ENCODE measurements at places on chromosomes 5 and 9.

DNA sequence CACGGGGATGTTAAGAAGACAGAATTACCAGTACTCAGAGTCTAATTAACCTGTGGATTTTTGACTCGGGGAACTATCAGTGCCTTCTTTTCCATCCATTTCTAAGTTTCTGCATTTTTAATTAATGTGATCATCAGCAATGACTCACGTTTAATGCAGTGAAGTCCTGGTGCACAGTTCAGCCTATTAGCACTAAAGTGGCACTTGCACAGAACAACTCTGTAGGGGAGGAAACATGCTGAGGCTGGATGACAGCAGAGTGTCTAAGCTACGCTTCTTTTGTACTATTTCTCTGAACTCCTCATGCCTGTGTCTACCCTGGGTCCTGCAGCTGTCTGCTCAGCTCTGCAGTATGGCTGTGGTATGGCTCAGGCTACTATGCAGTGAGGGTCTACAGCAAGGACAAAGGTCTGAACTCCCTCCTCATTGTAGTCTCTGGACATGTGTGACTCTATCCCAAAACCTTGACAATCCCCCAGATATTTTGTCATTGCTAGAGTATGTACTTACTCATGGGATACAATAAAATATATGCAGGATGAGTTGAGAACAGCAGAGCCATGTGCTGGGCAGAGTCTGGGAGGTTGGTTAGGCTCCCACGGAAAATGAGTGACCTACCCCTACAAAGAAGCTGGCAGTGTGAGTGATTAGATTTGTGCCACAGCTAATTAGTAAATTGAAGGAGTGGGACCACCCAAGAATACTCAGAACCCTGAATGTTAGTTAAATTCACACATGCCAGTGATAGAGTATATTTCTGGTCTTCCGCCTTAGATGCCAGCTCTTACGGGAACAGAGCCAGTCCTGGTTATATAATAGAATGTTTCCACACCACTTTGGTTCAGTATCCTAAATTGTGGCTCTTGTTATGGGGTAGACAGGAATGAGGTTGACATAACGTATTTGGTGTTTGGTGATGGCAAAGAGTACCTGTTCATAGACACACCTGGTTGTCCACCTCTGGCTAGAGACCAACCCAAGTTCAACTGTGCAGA, 148.0 kb downstream of the GHR start:
- no peak for DNase-seq

DNA sequence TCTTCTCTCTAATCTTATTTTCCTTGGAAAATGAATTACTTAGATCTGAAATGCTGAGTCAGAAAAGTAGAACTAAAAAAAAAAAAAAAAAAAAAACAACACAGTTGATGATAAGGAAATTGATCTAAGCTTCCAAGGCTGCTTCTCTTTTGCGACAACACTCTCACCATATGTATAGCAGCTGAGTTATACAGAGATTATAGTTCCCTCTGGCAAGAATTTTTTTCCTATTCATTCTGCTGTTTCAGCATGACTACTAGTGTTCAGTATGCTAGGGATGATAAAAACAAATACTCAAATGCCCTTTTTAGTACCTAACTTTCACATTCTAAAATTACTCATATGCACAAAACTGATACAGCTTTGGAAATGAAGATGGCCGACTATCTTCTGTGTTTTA, 267.3 kb downstream of the MLLT3 start:
- no peak for DNase-seq

- DNase-seq, result no peak
Measured at GRCh38 chr9:13427587-13427986, 148.1 kb upstream of the MPDZ start.

- DNase-seq, result no peak
Measured at GRCh38 chr5:132354381-132355139, 14.9 kb upstream of the SLC22A5 start.

GRCh38 chr5:120297616-120298015, 166.5 kb upstream of the PRR16 start:
- no peak for DNase-seq

DNA sequence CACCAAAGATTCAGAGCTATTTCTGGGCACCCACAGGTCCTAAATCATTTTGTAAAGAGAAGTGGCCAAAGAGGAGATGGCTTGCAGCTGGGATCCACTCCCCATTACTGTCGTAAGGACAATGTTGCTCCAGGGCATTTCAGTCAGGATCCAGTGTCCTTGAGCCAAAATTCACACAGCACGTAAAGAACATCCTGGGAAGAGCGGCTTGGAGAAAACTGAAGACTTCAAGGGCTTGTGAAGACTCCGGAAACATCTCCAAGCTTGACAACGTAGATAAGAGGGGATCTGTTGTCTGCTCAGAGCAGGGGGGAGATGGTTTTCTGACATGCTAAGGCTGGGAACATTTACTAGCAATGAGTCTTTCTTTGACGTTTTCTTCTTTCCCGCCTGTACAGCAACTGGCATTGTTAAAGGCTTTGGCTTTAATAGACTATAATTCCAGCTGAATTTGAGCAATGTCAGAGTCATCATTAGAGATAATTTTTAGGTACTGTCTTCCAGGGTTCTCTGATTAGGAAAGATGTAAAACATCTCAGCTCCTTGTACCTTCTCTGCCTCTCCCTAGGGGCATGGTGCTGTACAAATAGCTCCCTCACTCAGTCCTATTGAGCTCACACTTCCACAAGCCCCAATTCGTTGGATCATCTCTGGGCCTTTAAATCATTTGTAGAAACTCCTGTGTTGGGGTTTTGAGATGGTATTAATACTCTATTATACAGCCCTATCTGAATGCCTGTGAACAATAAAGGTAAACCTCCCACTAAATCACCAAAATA, 39.7 kb downstream of the EGFLAM start:
- DNase-seq, result no peak

- DNase-seq, result no peak
Measured at GRCh38 chr5:74051076-74051475, 425.1 kb downstream of the ARHGEF28 start.

DNA sequence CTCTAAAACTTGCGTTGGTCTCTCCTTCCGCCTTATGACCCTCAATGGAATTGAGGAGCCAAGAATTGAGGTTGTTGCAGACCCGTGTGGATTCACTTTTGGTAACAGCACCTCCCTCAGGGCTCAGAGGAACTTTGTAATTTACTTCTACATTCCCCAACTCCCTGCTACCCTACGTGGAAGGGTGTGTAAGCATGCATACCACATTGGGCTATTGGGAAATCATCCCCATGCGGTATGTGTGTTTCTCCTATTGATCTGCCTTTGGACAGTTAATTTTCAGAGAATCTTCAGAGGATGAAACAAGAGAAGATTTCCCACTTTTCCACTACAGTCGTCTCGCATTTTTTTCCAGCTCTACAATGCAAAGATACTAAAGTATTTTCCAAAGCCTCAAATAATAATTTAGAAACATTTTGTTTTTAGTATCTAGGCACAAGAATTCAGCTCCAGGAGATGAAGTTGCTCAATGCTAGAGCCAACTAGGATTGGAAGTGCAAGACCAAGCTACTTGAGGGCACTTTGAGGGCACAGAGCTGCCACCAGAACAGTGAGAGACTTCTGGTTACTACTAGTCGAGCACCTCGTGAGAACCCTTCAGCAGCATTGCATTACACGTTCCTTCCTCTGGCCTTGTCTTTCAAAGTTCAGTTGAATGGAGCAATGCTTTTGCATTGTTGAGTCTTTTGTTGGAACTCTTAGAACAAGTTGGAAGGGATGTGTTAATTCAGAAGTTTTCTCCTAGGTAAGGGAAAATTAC, 3.4 kb downstream of the C1QTNF3 start:
- no peak for DNase-seq

DNA sequence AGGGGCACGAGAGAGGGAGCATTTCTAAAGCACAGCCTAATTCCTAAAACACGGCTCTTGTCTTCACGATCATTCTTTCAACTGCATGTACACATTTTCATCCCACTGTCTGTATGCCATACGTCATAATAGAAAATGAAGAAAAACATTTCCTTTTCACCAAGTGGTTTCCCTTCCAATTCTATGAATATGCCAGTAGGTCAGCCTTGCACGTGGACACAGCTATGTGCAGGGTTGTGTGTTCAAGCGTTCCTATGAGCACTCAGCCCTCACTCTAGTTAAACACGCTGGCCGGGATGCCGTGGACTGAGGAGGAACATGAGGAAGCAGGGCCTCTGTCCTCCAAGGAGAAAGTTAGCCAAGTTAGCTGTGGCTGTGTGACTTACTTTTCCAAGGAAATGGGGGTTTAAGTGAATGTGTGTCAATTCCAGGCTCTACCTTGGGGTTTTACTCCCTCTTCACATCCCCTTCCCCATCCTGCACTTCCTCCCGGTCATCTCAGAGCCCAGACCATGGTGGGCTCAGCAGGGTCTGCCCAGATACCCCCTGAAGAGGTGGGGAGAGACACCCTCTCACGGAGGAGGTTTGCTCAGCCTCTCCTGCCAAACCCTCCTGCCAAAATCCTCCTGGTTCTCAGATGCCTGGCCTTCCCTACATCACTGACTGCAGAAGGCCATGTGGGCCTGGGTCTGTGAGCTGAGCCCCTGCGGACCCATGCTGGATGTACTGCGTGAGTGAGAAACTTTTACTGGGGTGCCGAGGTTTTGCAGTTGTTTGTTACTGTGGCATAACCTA, 230.6 kb downstream of the FSTL4 start:
- no peak for DNase-seq

DNA sequence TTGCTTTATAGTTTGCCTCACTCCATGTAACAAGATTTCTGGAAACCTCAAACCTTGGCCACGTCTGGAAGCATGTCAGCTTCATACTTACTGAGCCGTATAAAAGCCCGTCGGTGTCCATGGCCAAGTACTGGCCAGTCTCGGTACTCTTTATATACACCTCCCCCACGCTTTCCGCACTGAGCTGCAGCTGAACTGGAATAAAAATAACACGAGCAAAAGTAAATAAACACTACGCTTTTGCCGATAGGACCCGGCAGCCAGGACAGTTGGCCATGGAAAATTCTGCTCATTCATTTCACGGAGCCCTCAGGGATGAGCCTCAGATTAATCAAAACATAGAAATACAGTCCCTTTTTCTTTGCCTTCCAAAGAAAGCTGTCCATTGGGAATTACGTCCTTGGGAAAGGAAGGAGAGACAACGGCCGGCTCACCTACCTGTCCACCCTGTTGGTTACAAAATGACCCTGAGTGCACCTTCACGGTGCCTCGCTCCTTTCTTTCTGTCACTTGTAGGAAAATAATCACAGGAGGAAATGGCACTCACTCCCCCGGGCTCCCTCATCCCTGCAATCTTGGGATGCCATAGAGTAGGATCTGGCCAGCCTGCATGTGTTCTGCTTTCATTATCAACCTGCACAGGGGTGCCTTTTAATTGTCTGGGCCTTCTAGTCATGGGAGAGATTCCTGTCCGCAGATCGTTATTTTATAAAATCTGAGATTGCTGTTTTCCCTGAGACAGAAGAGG, 85.1 kb downstream of the FGF1 start:
- no peak for DNase-seq

- no peak for DNase-seq
Measured at GRCh38 chr5:83645936-83646335, 74.7 kb downstream of the HAPLN1 start.

DNA sequence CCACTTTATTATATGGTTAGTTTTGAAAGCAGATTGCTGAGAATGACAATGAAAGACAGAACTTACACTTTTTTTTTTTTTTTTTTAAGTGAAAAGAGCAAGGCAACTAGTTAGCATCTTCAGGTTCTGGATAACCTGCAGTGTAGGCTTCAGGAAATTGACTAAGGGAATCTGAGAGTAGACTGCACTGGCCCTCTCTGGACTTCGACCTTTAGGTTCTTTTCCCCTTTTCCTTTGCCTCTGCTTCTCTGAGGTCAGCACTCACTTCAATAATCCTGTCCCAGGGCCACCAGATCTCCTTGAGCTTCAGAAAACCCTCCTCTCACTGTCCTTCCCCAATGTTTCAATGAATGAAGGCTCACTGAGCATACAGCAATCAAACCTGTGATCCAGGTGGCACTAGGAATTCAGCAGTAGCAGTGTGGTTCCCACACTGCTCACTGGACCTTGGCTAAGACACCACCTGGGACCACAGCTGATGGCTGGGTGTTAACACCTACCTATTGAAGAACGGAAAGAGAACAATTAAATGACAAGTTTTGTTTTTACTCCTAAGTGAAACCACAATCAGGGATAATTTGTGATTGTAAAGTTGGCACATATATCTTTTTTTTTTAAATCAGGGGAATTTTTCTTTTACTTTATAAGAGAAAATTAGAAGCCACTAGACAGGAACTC, 85.8 kb upstream of the IL6ST start:
- DNase-seq, result no peak

DNA sequence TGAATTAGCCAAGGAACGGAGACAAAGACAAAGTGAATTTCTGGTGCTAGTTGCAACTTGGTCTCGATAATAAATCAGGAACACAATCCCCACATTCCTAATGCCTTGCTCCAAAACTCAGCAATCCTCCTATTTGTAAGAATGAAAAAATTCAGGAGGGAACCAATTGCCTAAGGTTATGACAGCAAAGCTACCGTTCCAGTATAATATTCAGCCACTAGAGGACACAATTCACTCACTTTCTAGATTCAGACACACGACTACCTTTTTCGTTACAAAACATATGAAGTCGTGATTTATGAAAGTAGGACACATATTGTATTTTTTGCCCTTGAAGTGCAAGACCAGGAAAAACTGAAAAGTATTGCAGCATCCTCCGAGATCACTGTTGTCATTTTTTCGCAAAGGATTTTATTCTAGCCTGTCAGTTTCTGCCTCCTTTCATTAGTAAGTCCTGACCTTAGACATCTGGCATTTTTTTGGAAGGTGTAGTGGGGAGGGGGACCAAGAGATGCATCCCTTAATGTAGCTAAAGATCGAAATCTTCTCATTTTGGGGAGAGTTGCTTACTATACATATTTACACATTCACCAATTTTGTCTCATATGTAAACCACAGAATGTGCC, 133.1 kb downstream of the DOCK8 start:
- DNase-seq, result no peak

GRCh38 chr9:14652729-14653377, 40.4 kb downstream of the ZDHHC21 start:
- no peak for DNase-seq
